ENCODE measurements at places on chromosomes 2 and 18.

GRCh38 chr2:36318547-36318946 is 37.0 kb upstream of the CRIM1 start:
- no peak for DNase-seq

DNA sequence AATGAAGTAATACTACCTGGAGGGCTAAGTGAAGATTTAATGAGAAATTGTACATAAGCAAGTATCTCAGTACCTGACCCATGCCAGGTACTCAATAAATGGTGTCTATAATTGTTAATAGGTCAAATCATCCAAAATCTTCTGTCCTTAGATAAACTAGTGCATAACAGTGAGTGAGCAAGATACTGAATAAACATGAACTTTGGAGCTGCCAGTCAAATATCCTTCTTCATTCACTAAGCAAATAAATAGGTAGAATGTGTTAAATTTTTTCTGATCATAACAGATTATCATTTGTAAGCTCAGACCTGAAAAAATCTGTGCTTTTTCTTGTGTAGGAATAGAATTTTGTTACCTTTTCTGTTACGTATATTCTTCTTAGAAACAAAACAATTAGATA is 39.6 kb downstream of the RAB3GAP1 start:
- DNase-seq = no peak

GRCh38 chr2:121059651-121060649 is 225.1 kb downstream of the TFCP2L1 start:
- peak; percentile 2 for DNase-seq

- no peak for DNase-seq
Observed at GRCh38 chr2:109619032-109619615, 5.0 kb downstream of the SOWAHC start.

DNA sequence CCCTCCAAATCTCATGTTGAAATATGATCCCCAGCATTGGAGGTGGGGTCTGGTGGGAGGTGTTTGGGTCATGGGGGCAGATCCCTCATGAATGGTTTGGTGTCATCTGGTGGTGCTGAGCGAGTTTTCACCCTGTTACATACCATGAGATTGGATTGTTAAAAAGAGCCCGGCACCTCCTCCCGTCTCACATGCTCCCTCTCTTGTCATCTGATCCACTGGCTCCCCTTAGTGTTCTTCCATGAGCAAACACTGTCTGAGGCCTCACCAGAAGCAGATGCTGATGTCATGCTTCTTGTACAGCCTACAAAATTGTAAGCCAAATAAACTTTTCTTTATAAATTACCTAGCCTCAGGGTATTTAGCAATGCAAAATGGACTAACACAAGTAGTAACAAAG is 405.0 kb upstream of the SLC39A10 start:
- DNase-seq = no peak

DNA sequence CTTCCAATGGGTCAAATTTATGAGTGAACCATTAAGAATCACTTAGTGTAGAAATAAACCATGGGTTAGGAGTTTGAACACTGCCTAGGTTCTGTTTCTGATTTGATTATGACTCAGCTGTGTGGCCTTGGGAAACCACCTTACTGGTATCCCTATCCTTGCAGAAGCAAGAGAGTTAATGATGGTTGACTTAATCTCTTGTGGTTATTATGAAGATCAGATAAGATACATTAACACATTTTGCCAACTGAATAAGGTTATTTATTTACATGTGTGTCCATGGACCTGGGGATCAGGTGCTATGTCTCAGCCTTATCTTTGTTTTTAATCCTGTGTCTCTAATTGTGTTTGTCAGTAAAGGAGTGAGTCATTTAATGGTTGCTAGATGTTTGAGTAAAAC is 5.4 kb upstream of the KCNJ13 start:
- DNase-seq = no peak

DNA sequence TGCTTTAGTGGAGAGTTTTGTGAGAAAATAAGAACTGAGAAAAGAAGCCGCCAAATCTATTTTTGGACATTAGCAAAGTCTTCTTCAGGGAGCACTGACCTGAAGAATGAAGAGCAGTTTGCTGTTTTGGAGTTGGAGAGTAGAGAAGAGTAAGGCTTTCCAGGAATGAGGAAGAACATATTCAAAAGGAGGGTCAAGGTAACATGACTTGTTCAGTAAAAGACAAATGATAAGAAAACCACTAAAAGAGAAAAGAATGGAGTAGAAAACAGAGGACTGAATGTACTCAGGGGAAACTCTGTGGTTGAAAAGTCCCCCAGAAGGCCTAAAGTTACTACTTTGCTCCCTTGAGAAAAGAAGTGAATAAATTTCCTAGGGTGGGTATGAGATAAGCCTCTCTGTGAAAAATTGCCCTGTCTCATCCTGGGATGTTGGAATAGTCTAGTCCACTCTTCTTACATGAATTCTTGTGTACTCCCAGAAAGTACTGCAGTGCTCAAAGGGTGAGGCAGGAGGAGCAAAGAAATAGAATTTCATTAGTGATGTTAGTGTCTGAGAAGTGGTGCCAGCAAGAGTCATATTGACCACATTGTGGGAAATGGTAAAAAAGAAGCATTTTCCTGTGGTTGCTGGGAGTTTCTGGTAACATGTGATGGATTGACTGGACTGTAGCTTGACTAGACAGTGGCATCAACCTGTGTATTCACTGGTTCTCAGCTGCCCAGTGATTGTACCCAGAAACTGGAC is 27.8 kb downstream of the MBD5 start:
- no peak for DNase-seq

DNA sequence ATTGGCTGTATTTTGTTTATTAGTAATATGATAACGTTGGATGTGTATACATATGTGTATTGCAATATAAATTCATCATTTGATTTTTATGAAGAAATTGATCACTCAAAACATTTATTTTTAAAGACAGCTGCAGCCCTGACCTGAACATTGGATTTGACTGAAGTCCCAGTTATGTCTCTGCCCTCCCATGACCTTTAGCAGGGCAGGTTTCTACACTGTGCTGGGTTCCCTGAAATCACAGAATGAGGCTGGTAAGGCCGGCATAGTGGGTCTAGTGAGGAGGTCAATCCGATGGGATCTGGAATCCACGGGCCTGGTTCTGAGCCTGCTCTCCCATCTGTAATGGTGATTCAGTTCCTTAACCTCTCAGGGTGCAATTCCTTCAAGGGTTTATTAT is 22.0 kb downstream of the SPP2 start:
- no peak for DNase-seq

- no peak for DNase-seq
Observed at GRCh38 chr18:35043207-35043606, 2.0 kb downstream of the MAPRE2 start.

- no peak for DNase-seq
Observed at GRCh38 chr2:28633746-28634145, 117.9 kb upstream of the PPP1CB start.

DNA sequence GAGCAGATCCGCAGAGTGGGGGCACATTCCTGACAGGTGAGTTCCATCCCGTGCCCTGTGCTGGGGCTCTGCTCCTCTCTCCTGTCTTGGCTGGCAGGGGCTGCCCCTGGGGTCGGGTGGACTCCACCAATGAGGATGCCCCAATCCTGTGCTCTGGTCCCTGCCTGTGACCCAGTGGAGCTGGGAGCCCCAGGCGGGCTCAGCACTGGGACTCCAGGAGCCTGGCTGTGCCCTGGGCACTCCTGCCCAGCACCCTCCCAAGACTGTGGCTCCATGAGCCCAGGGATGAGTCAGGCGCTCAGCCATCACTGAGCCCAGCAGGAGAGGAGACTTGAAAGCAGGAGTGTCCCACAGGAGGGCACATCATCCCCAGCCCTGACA is 53.9 kb downstream of the MBP start:
- DNase-seq = no peak

GRCh38 chr2:126635281-126635680 is 20.7 kb upstream of the GYPC start:
- no peak for DNase-seq

DNA sequence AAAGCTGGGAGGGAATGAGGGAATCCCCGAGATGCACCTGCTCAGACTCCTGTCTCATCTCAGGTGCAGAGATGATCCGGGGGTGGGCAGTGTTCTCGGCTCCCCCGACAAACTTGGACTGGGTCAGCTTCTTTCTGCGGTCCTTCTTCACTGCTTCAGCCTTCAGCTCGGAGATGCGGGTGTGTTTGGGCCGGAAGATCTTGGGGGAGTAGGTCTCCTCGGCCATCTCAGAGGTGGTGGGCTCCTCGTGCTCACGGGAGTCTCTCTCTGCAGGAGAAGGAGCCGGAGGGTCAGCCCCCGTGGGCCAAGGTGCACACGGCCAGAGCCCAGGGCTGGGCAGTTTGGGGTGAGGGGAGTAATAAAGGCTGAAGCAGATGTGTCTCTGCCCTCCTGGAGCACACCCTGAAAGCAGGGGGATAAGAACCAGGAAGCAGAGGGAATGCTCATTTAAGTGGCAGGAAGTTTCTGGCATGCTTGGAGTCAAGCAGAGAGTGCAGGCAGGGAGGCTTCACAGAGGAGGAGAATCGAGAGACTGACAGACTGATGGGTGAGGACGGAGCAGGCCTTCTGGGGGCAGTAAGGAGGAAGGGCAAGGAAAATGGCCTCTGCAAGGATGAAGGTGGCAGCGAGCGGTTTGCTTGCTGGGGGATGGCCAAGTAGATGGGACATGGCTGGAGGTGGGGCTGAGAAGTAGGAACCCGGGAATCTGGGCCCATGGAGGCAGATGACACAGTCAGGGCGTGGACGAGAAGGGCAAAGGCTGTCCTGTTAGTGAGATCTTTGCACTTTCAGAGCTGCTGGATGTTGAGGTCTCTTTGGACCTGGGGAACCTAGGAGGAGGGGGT is 16.3 kb downstream of the IGFBP5 start:
- no peak for DNase-seq

DNA sequence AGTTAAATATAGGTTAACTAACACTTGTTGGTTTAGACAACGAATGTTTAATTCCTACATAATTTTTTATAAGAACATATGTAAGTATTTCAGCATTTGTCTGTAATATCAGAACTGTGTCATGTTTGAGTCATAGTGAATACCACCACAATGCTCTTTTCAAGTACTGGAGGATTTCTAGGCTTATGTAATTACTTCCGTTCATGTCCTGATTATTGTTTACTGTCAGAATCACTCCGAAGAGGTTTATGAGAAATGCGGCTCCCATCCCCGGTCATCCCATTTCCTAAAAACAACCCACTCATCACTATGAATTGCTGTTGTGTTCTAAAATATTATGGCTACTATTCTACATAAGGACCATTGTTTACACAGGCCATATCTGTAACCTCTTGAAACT is 45.1 kb downstream of the CDH19 start:
- no peak for DNase-seq

DNA sequence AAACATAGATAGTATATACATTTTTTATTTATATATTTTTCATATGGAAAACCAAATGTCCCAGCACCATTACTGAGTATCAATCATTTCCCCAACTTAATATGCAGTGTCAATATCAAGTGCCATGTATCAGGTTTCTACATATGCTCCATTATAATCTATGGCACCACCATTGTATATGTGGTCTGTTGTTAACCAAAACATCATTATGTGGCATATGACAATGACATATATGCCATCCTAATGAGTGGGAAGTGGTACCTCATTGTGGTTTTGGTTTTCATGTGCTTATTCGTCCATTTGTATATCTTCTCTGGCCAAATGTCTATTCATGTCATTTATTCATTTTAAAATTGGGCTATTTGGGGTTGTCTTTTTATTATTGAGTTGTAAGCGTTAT is 9.2 kb downstream of the PTPN18 start:
- no peak for DNase-seq

GRCh38 chr2:124834331-124834730 is 809.2 kb downstream of the CNTNAP5 start:
- no peak for DNase-seq

- no peak for DNase-seq
Observed at GRCh38 chr2:101883860-101884259, 107.9 kb upstream of the IL1R2 start.

DNA sequence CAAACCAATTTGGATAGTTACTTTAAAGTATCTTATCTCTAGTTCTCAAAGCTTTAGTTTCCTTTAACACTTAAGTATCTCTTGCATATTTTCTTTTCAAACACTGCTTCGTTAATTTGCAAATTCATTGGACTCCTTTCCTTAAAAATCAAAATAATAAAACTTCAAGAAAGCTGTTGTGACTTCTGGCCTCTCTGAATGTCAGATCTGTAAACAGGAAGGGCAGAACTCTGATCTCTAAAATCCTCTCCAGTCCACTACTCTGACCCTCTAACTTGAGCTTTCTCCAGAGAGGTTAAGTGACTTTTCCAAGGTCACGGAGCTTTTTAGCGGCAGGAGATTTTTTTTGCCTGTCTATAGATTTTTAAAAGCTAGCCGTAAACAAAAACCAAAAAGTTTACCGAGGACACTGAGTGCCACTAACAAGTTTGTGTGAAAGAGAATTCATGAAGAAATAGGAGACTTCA is 155.5 kb downstream of the TGIF1 start:
- DNase-seq = no peak

DNA sequence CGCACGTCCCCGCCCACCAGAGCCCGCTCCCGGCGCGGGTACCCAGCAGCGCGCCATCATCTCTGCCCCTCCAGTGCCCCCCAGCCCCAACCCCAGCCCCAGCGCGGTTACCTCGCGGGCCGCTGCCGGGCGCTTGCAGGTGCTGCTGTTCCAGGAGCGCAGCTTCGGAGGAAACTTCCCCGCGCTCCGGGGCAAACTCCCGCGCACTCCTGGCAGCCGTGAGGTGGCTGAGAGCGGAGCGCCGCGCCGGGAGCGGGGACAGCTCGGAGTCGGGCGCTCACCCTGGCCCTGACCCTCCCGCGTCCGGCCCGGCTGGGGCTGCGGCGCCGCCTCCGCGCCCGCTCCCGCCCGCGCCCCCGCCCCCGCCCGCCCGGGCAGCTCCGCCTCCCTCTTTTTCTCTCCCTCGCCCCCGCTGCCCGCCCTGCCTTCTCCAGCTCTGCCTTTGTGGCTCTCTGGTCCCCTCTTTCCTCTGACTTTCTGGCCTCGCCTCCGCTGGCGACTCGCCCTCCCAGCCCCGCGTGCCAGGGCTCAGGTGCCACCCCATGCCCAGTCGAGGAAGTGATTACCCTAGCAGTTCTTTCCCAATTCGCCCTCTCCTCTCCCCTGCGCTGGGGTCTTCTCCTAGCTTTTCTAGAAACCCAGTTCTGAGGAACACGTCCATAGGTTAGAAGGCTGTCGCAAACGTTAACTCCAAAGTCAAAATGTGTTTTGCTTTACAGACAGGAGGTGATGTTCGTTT is at the start of gene CHST9:
CHST9 (minus strand) TSS at position 284 of the 739 bp plus-strand sequence. CDS start 42,499 bp downstream, outside the sequence.
- peak; percentile 53 for DNase-seq

GRCh38 chr2:81276595-81276994 is 972.0 kb upstream of the LRRTM1 start:
- no peak for DNase-seq

GRCh38 chr18:31656754-31657153 is 27.6 kb downstream of the B4GALT6 start:
- no peak for DNase-seq

GRCh38 chr2:120464448-120464931 is 118.6 kb downstream of the INHBB start:
- peak; percentile 9 for DNase-seq

Measured in glutamatergic neuron (in vitro differentiated cells).